ENCODE measurements at places on chromosomes 3 and 15.

GRCh38 chr15:73460662-73461061 lies 17.7 kb downstream of the REC114 start:
- DNase-seq: no peak

DNA sequence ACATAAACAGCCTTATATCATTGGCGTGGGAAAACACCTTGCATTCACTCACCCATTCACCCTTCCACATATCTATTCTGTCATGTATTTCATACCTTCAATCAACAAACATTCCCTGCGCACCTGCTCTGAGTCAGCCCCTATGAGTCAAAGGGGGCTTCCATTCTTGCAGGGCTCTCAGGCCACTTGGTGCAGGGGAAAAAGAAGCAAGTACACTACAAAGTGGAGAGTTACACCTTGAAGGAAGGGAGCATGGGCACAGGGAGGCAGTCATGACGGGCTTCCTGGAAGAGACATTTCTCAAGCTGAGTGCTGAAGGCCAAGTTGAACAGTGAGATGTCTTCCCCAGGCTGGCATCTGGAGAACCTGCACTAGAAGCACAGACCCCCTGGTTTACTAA lies 4.6 kb upstream of the AMOTL2 start:
- DNase-seq: no peak

GRCh38 chr3:9248522-9249271 lies 749 bp downstream of the SRGAP3 start:
- DNase-seq: no peak

GRCh38 chr15:65571971-65572370 lies 39.0 kb downstream of the INTS14 start:
- DNase-seq: no peak

- DNase-seq: peak; percentile 69
Observed at GRCh38 chr3:101827211-101828174, 21.8 kb upstream of the NFKBIZ start.

- no peak for DNase-seq
Observed at GRCh38 chr15:100925480-100925879, 6.3 kb downstream of the LRRK1 start.

GRCh38 chr15:52105846-52106245 lies 6.7 kb downstream of the BCL2L10 start:
- DNase-seq: no peak

GRCh38 chr15:77001966-77002365 lies 7.0 kb downstream of the PSTPIP1 start:
- DNase-seq: no peak

DNA sequence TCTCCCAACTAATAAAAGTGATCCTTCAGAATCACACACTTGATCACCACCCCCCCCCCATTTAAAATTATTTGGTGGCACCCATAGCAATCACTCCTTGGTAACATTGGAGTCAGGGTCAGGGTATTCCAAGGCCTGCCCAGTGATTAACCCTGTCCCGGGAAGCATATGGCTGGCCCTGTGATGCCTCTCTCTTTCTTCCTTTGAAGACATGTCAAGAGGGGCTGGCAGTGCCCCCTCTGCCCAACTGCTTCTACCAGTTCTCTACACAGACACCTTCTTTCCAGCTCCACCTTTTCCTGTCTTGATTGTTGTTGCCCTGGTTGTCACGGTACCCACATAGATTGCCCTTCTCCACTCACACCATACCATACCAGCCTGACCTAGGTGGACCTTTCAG lies 30.9 kb upstream of the MANF start:
- no peak for DNase-seq

DNA sequence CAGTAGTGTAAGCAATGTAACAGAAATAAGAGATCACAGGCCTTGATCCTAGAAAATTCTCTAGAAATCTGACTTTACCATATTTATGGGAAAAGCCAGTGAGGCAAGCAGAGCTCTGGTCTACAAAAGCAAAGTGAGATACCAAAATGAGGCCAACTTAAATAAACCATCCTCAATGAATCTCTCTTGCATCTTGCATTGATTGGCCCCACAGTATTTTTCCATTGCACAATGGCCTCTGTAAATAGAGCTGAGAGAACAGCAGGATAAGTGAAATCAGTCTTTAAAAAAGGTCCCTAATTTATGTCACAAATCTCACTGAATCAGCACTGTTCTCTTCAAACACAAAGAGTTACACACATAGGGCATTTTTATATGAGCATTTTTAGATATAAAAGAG lies 8.9 kb downstream of the CFAP20DC start:
- no peak for DNase-seq

DNA sequence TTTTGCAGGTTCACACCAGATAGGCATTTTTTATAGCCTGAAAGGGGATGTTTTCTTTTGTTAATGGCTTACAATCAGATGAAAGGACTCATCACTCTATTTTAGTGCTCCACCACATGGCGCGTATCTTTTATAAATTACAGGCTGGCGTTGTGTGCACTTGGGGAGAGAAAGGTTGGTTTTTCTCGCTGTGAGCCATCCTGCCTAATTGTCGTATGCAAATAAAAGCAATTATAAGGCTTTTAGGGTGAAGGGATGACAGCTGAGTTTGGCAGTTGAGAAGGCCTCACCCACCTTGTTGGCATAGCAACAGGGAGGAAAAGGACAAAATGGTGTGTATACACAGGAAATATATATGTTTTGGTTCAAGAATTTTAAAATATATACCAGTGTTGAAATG lies 268.0 kb downstream of the NR2F2 start:
- DNase-seq: no peak

- no peak for DNase-seq
Observed at GRCh38 chr3:188272481-188273372, 118.8 kb downstream of the LPP start.

DNA sequence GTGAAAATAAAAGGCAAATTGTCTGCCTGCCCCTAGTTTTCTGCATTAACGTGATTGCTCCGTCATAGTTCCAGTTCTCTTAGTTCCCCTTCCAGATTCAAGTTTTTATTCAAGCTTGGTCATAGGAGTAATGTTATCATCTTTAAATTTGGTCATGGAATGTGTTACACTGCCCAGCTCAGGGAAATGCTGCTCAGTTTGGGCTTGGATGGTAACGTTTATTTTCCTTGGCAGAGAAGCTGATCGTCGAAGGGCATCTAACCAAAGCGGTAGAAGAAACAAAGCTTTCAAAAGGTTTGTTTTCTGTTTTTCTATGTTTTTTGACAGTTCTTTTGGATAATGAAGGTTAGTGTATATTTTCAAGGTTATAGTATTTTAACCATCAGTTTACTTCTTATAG lies 118.4 kb upstream of the FLNB start:
- no peak for DNase-seq

- peak; percentile 22 for DNase-seq
Observed at GRCh38 chr3:33001889-33002288, 50.4 kb downstream of the CCR4 start.

DNA sequence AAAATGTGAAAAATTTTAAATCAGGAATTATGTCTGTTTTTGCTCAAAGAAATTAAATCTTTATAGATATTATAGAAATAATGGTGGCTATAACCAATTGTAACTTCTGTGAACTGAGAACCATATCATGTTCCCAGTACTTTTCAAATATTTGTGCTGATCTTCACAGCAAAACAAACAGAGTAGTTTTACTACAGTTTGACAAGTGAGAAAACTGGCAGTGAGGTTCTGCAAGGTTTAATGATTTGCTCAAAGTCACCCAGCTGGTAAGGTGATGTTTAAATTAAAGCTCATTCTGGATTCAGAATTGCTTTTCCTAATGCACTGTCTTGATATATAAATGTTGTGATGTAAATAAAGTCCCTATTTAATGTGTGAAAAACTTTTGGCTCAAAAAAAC lies 22.0 kb upstream of the SPTSSB start:
- DNase-seq: no peak

GRCh38 chr15:86444527-86444926 lies 364.9 kb downstream of the AGBL1 start:
- no peak for DNase-seq

DNA sequence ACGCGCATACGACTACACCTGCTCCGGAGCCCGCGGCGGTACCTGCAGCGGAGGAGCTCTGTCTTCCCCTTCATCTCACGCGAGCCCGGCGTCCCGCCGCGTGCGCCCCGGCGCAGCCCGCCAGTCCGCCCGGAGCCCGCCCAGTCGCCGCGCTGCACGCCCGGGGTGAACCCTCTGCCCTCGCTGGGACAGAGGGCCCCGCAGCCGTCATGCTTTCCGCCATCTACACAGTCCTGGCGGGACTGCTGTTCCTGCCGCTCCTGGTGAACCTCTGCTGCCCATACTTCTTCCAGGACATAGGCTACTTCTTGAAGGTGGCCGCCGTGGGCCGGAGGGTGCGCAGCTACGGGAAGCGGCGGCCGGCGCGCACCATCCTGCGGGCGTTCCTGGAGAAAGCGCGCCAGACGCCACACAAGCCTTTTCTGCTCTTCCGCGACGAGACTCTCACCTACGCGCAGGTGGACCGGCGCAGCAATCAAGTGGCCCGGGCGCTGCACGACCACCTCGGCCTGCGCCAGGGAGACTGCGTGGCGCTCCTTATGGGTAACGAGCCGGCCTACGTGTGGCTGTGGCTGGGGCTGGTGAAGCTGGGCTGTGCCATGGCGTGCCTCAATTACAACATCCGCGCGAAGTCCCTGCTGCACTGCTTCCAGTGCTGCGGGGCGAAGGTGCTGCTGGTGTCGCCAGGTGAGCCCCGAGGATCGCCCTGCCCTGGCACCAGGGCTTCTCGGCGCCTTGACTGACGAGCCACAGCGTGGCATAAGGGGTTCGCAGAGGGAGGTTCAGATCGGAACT lies 420 bp downstream of the SLC27A2 start:
- DNase-seq: peak; percentile 48

DNA sequence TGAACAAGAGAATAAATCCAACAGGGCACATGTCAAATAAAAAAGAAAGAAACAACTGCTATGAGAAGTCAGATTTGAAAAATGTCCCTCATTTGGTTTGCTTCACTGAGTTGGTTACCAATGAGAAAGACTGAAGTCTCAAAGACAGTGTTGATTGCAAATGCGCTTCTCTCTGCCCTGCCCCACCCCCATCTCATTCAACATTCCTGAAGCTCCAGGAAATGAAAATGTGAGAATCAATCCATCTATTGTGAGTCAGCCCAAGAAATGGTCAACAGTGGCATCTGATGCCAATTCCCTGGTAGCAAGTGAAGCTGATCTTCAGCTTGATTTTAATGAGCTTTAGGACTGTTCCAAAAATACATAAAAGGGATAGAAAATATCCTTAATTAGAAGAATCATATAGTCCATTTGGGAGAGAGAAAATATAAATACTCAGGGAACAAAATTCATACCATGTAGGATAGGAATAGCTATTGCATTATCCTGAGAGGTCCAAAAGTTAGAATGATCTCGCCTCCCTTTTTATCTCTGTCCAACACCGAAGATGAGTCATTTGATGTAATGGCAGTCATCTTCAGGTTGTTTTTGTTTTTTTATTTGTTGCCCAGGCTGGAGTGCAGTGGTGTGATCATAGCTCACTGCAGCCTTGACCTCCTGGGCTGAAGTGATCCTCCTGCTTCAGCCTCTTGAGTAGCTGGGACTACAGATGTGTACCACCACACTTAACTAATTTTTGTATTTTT lies 200.3 kb upstream of the UMPS start:
- no peak for DNase-seq

DNA sequence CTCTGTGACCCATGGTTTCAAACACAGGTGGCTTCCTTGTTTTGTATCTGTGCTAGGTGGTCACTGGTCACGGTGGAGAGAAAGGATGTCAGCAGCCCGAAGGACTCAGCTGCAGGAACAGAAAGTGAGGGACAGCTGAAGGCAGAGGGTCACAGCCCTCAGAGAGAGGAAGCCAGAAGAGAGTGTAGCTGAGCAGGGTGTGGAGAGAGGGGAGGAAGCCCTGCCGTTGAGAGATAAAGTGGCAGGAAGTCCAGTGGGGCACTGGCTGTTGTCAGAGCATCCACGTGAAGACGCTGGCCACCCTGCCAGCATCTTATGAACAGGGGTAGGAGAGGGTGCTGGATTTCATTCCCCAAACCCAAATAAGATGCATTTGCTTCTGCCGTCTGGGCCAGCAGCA lies 36.9 kb downstream of the LIMD1 start:
- no peak for DNase-seq

DNA sequence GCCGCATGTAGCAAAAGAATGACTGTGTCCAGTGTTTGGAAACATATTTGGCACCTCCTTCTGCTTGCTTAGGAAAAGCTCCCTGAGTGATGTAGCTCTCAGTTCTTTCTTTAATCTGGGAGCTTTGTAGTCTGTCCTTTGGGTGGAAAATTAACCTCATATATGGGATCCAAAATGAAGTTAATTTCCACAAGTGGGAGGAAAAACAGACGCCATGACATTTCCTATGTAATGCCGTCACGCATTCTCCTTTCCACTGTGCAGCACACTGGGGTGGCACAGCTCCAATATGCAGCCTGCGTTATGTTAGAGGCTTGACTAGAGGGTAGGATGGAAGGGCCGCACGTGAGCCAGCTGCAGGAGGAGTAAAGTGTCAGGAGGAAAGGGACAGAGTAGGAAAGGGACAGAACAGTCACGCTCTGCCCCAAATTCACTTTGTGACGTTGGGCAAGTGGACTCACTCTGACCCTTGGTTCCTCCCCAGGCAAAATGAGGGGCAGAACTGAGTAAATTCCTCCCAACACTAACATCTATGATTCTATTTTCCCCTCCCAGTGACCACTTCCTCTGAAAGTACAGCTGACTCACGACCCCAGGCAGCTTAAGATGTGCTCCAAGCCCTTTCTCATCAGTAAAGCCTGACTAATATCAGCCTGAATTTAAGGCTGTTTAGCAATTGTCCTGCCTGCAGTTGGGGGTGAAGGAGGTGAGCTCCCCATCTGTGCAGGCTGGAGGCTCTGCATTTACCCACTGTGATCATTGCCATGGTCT lies 176.5 kb upstream of the PFN2 start:
- DNase-seq: no peak

GRCh38 chr15:90863987-90864386 lies 4.4 kb upstream of the FURIN start:
- DNase-seq: no peak

DNA sequence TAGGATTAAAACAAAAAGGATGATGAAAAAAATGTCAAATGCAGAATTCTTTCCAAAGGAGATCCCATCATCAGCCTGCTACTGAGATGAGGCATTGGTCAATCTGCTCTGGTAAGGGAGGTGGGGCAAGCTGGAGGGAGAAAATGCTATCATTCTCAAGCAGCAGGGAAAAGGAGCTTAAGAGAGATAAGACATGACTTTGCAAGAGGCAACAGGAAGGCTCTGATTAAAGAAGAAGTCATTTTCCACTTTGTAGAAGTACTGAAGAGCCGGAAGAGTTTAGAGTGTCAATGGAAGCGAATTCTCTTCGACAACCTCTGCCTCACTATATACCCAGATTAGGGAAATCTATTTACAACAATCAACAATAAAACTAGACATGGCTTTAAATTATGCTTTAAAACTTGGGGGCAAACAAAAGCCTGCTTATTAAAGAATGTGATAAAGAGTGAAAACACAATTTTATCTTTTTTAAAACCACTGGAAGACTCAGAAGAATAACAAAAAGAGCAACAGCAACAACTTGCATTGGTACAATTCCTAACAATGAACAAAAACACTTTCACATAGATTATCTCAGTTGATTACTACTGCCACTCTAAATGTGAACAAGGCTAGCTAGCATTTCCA lies 81.8 kb upstream of the NANOGP8 start:
- DNase-seq: no peak

GRCh38 chr3:173191611-173192010 lies 50.6 kb upstream of the SPATA16 start:
- no peak for DNase-seq

- peak; percentile 5 for DNase-seq
Observed at GRCh38 chr3:46059432-46059831, 32.1 kb upstream of the XCR1 start.
